ENCODE measurements at places on chromosomes 1 and 21. TPM values are rescaled to one million over a fixed set of nuclear protein-coding genes. Genes with fewer than 3 reads are reported as not detected.

DNA sequence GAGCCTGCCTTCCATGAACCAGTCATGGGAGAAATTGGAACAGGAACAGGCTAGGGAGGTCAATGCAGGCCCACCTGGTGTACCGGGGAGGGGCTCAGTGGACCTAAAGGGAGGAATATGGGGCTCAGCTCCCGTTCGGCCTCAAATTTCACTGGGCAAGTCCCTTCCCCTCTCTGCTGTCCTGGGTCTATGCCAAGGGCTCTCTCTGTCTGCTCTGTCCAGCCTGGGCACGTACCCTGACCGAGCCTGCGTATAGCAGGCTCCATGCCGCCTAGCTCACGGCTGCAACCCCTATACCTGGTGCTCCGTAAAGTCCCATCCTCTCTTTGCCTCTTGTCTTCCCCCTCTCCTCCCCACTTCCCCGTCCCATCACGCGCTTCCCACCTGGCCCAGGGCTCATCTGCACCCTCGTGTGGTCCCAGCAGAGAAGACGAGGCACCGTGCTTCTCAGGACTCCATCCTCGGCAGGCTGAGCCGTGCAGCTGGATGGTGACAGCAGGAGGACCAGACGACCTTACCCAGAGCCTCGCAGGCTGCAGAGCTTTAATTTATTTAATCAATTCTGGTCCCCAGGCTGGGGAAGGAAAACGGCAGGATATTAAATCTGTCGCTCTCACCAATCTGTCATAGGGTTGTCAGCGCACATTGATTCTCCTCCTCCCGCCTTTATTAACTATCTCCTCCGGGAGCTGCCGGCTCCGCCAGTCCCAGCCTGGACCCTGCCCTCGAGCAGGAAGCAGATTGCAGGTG lies 25.0 kb upstream of the DISP3 start:
- DNase-seq = no peak

- no peak for DNase-seq
These were observed 60.4 kb upstream of the GJA5 start for GRCh38 chr1:147820761-147821297.

DNA sequence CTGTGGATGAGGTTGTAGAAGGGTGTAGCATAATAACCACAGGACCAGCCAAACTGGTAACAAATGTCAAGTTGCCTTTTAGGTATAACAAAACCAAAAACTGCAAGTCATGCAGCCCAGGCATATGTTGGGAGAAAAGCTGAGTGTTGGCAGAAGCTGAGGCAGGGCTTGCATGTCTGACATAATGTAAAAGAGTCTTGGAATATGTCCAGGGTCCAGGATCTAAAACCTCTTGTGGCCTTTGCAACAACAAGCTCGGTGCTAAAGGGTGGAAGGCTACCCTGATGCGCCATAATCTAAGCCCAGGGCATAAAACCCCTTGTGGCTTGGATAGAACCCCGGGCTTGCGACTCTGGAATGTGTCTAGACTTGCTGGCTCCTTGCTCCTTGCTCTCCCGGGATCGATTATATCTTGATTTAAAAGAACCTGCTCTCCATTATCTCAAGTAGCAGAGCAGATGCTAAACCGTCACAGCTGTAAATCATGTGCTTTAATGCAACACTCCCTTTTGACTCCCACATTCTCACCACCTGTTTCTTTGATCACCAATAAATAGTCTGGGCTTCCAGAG lies 26.5 kb upstream of the SLC35A3 start:
- peak; percentile 8 for DNase-seq

- no peak for DNase-seq
These were observed 9.7 kb downstream of the CD2 start for GRCh38 chr1:116763787-116764465.

- no peak for DNase-seq
These were observed 41.3 kb upstream of the SSX2IP start for GRCh38 chr1:84731519-84731918.

DNA sequence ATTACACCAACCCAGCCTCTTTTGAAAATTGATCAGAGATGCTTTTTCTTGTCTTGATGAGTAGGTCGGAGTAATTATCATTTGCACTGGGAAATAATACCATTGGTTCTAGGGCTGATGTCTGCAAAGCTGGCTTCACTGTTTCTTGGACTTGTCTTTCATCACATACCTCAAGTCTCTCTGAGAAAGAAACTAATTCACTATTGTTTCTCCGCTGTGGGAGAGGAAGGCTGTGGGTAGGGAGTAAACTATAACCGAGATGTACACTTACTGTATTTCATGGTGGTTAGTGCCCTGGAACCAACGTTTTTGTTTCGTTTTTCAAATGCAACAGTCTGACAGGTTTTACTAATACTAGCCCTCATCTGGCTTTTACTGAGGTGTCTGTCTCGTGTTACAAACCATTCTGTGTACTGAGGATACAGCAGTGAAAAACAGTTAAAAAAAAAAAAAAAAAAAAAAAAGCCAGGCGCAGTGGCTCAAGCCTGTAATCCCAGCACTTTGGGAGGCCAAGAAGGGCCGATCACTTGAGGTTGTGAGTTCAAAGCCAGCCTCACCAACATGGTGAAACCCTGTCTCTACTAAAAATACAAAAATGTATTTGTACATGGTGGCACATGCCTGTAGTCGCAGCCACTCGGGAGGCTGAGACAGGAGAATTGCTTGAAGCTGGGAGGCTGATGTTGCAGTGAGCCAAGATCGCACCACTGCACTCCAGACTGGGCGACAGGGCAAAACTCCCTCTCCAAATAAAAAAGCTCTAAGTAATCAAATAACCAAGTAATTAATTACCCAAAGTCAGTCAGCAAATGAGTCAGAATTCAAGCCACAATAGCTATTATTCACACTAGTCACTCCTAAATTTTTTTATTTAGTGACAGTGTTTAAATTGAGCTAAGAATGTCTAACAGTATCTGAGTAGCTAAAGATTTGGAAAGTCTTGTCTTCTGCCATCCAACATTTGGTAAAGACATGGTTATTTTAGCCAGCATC lies 23.3 kb downstream of the TOMM20 start:
- no peak for DNase-seq

DNA sequence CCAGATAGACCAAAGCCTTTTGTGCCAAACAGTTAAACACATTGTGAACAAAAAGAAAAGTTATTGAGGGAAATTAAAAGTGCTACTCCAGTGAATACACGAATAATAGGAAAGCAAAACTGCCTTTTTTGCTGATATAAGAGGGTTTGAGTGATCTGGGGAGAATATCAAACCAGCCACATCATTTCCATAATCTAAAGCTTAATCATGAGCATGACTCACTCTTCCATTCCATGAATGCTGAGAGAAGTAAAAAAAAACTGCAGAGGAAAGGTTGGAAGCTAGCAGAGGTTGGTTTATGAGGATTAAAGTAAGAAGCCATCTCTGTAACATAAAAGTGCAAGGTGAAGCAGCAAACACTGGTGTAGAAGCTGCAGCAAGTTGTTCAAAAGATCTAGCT lies 350.6 kb upstream of the NCAM2 start:
- DNase-seq = peak; percentile 38

DNA sequence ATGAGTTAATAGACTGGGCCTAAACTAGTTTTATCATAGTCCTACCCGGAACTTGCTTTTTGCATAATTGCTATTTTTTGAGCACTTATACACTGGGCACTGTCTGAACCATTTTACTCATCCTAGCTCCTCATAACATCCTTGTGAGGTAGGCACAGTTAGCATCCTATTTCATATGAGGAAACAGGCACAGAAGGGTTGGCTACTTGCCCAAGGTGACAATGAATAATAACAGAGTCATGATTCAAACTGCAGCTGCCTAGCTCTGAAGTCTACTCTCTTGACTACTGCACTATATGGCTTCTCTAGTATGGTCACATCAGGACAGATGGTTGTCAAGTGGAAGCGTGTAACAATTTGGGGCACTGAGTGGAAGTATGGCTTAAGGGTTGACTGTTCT lies 18.2 kb upstream of the RC3H1 start:
- peak; percentile 45 for DNase-seq

DNA sequence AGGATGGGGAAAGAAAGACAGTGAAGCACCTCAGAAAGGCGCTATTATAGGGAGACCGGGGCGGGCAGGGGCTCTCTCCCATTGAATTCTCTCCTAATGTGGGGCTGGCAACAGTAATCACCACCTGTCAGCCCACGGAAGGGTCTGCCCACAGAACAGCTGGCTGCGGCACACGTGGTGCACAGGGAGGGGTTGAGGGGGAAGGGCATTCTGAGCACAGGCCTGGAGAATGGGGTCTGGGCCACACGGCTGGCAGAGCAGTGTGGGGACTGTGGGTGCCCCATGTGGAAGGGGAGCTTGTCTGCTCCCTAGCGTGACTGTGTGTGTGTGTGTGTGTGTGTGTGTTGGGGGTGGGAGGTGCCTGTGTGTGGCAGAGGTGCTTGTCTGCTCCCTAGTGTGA lies 4.1 kb downstream of the OLFML3 start:
- DNase-seq = no peak

DNA sequence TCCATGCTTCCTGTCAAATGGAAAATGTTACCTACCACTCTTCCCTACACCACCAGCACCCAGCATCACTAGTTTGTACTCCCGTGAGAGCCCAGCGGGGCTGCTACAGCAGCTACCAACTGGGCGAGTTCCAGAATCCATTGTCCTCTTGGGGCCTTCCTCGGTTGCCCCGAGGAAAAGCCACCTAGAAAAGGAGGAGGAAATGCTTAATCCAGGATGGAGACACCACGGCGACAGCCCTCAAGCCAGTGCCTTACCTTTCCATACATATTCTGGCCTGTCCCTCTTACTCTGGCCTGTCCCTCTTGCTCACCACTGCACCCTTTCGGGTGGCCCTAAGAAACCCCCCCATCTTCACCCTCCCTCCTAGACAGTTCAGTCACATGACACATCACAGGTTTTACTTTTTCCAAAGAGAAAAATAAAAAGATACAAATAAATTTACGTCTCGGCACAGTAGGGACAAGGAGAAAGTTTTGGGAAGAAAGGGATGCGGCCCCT lies 478 bp downstream of the RIT1 start:
- DNase-seq = peak; percentile 59

DNA sequence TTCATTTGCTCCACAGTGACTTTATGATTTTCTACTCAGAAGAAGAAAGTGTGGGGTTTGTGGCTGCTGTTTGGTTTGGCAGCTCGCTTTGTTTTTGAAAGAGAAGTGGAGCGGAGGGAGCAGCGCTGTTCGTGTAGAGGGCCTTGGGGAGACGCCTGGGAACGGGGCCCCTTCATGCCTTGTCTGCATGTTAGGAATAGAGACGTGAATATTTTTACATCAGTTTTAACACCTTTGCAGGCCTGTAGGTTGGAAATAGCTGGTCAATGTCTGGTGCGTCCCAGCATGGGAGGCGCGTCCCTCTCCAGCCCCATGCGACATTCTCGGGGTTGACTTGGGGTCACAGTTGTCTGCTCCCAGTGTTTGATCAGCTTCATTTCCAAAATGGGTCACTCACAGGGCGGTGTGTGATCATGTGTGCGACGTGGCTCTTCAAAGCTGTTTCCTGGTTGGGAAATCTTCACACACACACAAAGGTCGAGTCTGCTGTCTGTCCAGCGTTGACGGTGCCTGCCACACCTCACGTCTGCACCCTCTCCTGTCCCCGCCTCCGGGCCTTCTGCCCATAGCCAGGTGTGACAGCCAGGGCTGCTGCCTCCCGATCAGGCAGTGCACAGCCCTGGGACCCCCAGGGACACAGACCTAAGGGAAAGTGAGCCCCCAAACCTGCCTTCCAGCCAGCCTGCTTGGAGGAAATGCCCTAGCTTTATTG lies 149.2 kb downstream of the PSMG1 start:
- DNase-seq = peak; percentile 33

GRCh38 chr1:164519426-164519825 lies 39.6 kb upstream of the PBX1 start:
- DNase-seq = no peak

GRCh38 chr1:15412843-15413242 lies 3.2 kb downstream of the EFHD2 start:
- no peak for DNase-seq

GRCh38 chr1:116945421-116945820 lies 35.7 kb downstream of the PTGFRN start:
- no peak for DNase-seq

GRCh38 chr1:63099188-63099587 lies 223.2 kb upstream of the FOXD3 start:
- no peak for DNase-seq

DNA sequence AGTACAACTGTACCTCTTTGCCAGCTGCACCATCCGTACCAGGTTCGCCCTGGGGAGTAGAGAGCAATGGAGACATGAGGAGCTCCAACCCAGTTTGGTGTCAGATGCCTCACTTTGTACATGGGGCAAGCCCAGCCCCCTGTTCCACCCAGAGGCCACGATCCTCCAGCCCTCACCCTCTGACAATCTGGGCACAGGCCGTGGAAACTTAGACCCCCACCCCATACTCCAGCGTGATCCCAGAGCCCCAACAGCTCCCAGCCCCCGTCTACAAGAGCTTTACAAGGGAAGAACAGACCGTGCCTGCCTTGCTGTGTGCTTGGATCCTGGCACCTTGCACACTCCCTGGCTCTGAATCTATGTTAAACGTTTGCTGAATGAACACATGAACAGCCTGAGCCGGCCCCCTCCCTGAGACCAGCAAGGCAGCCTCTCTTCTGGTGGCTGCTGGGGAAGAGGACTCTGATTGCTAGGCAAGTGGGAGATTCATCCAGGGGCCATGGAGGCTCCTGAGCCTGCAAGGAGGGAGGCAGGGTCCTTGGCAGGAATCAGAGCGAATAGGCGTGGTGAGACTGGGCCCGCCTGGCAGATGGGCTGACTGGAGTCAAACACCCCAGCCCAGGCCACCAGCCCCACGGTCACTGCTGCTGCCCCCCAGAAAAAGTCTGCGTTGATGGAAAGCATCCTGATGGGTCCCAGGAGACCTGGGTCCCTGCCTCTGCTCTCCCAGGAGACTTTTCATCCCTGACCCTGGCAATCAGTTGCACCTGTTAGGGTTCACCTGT lies 12.5 kb upstream of the PEF1 start:
- DNase-seq = no peak

Gene TNFRSF18
- total RNA-seq = not detected

Gene GBP6
- not detected for total RNA-seq

Gene SEC16B
- 25.5 TPM for total RNA-seq

Gene CA6
- not detected for total RNA-seq

Data from Caki2 (cell line).